ENCODE measurements at places on chromosomes 13 and 19.

DNA sequence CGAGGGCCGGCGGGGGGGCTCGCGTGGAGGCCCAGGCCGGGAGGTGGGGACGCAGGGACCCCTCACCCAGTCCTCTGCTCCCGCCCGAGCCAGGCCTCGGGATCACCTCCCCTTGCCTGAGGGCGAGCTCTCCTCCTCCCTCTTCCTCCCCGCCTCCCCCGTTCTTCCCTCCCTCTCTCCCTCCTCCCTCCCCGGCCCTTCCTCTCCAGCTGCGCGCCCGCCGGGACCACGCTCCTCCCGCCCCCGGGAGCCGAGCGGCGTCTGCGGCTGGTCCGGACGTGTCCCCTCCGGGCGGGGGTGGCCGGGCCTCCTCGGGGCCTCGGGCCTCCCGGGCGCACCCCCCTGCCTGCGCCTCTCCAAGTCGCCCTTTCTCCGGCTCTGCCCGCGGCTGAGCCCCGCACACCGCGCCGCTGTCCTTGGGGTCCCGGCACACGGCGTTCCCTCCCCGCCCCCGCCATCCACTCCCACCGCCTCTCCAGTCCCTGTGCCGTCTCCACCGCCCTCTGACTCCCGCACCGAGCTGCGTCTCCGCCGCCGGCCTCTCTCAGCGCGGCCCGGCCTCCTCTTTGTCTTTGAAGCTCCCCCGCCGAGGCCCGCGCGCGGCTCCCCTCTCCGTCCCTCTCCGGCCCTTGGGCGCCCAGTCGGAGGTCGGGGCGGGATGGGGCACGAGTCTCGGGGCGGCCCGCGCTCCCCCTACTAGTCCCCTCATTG lies 5.7 kb downstream of the SOX1 start:
- DNase-seq, result no peak

DNA sequence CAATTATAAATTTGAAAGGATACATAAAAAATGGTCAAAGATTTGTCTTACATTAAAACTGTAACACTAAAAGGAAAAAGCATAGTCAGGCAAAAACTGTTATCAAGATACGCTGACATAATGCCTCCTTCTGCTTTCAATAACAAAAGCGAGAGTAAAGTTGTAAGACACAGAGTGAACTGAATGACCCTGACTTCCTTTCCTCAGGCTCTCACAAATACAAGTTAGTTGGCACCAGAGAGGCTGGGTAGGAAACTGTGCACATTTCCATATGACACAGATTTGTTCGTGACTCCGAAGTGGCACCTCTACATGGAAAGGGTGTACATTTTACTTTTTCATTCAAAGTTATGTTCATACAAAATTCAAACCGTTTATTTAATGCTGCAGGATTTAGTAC lies 15.4 kb downstream of the FGF14 start:
- DNase-seq, result no peak

GRCh38 chr13:113785051-113786010 lies 26.3 kb downstream of the TMEM255B start:
- no peak for DNase-seq

GRCh38 chr13:33057019-33057780 lies 41.0 kb downstream of the KL start:
- DNase-seq, result no peak

GRCh38 chr19:52086481-52086880 lies 9.1 kb downstream of the ZNF841 start:
- no peak for DNase-seq

- peak; percentile 76 for DNase-seq
Measured at GRCh38 chr13:113929628-113930615, 44.0 kb downstream of the C13orf46 start.

- no peak for DNase-seq
Measured at GRCh38 chr13:22121146-22121739, 450.4 kb downstream of the FGF9 start.

DNA sequence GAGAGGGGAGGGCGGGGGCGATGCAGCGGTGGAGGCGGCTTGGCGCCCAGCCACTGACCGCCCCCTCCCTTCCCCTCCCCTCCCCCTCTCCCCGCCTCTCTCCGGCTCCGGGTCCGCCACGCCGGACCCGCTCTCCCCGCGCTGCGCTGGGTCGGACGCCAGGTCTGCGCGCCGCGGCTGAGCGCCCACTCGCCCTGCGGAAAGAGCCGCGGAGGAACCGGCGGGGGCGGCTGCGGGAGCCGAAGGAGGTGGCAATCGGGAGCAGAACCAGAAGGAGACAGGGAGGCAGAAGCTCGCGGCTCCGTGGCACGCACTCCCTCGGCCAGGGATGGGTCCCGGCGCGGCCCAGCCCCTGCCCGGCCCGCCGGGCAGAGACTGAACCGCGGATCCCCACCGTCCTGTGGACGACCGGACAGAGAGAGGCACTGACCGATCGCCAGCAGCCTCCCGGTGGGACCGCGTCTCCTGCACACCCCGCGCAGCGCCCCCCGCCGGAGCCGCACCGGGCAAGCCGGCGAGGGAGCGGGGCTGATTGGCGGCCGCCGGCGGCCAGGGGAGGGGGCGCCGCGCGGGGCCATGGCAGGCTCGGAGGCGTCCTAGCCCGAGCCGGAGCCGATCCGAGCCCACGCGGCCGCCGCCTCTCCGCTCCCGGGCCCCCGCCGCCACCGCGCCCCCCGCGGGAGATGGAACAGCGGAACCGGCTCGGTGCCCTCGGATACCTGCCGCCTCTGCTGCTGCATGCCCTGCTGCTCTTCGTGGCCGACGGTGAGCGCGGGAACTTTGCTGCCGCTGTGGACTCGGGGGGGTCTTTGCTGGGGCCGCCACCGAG lies at the start of gene VSTM2B:
Gene VSTM2B (plus strand): TSS at position 94 of the 829 bp plus-strand sequence. CDS start 590 bp downstream, at position 684.
- no peak for DNase-seq

DNA sequence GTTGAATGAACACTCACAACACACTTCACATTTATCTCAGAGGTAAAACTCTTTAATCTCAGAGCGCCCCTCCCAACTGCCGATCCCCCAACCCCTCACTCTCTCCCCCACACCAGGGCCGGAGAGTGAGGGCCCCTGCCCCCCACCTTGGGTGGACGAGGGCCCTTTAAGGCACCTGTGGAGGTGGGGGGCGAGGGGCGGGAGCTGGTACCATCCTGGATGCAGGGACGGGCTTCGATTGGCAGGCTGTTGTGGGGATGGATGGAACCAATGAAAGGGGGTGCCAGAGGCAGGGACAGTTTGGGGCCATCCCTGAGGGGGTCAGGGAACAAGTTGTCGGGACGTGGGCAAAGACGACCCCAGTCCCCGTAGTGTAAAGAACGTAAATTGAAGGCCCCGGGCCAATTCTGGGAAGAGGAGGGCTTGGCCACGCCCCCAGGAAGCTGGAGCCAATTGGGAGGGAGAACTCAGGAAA lies 1.7 kb upstream of the PNKP start:
- no peak for DNase-seq

DNA sequence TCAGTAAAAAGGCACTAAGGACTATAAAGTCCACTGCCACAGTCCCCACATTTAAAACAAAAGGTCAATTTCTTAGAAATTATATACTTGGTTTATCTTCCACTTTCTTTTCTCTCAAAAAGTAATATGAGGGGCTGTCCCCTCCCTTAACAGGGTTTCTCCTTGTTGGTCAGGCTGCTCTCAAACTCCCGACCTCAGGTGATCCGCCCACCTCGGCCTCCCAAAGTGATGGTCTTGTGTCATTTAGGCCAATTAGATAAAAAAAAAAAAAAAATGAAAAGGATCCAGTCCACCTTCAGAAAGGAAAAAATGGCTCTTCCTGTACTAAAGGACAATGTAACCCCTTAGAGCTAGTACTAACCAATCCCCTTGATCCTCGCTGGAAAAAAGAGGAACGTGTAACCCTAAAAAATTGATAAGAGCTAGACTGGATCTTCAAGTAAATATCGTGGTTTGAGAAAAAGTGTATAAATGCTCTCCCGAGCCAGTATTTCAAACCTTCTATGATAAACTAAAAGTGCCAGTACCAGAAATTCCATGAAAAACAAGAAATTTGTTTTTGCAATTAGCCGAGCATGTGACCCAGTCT lies 9.0 kb upstream of the CD70 start:
- no peak for DNase-seq

GRCh38 chr13:99665711-99666110 lies 164.4 kb downstream of the TM9SF2 start:
- DNase-seq, result no peak

DNA sequence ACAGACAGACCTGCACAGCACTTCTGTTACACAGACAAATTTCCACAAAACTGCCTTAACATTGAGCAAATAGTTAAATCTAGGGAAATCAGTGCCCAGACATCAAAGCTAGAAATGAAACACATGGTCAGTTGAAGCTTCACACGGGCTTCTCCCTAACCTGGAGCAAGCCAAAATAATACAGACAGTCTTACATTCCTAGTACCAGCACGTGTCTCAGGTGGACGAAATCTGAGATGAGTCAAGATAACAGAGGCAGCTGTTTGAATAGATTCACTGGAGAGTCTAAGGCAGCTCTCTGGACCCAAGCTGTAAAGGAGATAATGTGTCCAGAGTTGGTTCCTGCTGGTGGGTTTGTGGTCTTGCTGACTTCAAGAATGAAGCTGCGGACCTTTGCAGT lies 4.1 kb upstream of the ZNF699 start:
- no peak for DNase-seq

GRCh38 chr13:26895808-26896466 lies 135.4 kb upstream of the GPR12 start:
- no peak for DNase-seq

DNA sequence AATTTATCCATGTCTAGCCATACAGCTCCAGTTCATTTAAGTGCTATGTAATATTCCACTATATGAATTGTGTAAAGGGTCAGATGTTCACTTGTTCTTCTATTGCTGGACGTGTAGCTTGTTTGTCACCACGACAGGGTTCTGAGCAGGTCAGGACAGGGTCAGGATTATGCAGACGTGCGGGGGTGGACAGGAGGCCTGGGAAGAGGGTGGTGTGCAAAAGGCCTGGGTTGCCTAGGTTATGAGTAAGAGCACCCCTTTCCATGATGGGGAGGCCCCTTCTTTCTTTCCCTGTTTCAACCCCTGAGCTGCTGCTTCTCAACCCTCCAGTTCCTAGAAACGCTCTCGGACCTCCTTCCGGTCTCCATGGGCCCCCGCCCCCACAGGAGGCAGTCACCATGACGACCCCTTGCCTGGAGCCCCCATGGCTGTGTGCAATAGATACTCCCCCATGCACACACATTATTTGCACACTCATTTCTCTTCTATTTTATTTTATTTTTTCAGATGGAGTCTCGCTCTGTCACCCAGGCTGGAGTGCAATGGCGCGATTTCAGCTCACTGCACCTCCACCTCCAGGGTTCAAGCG lies 2.0 kb downstream of the EXOC3L2 start:
- DNase-seq, result no peak

GRCh38 chr13:27404680-27405079 lies 19.7 kb upstream of the GTF3A start:
- no peak for DNase-seq

- no peak for DNase-seq
Measured at GRCh38 chr13:29597706-29598105, 2.2 kb upstream of the SLC7A1 start.

- no peak for DNase-seq
Measured at GRCh38 chr13:112647256-112647655, 42.6 kb upstream of the ATP11A start.

DNA sequence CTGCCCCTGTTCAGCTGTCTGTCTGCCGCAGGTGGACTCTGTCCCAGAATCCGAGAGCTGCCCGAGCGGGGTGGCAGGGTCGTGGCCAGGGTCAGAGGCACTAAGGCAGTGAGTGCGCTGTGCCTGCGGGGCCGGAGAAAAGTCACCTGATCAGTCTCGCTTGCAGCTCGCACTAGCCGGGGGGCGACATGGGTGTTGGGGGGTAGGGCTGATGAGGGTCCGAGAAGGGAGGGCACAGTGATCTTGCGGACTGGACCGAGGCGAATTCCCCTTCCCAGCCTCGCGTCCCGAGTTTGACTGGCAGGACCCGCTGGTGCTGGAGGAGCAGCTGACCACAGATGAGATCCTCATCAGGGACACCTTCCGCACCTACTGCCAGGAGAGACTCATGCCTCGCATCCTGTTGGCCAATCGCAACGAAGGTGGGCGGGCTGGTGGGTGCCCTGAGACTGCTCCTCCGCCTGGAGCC lies 627 bp downstream of the GCDH start:
- no peak for DNase-seq

DNA sequence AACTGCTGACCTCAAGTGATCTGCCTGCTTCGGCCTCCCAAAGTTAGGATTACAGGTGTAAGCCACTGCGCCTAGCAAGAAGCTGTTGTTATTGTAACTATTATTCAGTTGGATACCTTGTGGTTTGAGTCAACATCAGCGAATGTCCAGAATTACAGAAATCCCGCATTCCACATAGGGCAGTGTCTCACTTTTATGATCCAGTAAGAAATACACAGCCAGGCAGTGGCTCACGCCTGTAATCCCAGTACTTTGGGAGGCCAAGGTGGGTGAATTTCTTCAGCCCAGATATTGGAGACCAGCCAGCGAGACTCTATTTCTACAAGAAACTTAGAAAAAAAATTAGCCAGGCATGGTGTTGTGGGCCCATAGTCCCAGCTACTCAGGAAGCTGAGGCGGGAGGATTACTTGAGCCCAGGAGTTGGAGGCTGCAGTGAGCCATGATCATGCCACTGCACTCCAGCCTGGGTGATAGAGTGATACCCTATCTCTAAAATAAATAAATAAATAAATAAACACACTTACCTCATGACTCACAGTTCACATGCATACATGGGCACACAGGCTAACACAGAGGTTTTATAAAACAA lies 43.8 kb downstream of the SPTBN4 start:
- DNase-seq, result no peak

DNA sequence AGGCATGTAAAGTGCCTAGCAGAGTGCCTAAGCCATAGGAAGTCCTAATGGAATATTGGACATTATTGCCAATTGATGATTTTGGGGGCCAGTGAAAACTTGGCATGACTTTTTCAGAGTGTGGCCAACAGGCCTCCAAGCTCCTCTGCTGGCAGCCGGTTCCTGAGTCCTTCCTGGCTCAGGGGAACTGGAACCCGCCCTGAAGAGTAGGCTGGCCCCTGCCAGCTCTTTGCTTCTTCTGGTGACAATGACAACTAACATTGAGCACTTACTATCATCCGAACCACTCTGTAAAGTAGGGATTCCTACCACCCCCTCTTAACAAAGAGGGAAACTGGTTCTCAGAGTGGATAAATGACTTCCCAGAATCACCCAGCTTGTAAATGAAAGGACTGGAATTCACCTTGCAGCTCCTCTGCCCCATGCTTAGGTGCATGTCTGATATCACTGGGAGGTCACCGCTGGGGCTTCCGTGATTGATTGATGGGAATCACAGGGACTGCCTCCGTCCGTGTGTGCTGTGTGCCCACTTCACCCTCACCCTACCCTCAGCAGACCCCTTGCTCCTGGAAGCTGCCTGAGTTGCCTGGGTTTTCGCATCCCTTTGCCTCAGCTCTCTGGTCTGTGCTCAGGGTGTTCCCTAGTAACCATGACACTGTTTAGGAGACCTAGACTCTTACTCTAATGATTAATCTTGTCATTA lies 50.6 kb downstream of the TNFRSF19 start:
- DNase-seq, result no peak

DNA sequence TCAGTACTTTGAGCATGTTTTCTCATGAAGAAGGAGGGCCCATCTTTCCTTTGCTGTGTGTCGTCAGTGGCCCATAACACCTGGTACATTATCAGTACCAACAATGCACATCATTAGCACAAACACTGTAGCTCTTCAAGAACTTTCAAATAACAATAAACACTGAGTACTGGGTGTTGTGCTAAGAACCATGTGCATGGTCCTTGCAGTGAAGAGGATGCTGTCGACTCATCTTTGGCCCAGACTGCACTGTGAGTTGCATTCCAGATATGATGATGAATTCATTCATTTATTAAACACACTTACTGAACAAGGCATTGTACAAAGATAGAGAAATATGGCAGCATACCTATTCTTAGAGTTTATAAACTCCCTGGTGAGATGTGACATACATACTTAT lies 55.8 kb downstream of the FLT3 start:
- no peak for DNase-seq

- peak; percentile 82 for DNase-seq
Measured at GRCh38 chr13:52405767-52406494, at the start of gene THSD1. TSS of gene THSD1 (minus strand) at chr13:52406172. CDS start at chr13:52402600, 3,572 bp downstream.

All from coronary artery (tissue), 2 donors.